ENCODE measurements at places on chromosomes 1 and 21. TPM values are rescaled to one million over a fixed set of nuclear protein-coding genes. Genes with fewer than 3 reads are reported as not detected.

Gene XKR8
- total RNA-seq = 6.8 TPM

Gene AJAP1
- under 0.01 TPM for total RNA-seq

Gene NFASC
- 1.9 TPM for total RNA-seq

Gene OR2L8
- not detected for total RNA-seq

Gene HSPA6
- total RNA-seq = under 0.01 TPM

Gene PLEKHN1
- total RNA-seq = 1.9 TPM

Gene TSACC
- not detected for total RNA-seq

Gene MCOLN2
- 1.7 TPM for total RNA-seq

Gene SEC16B
- 1.6 TPM for total RNA-seq

Gene RHBDL2
- 1.7 TPM for total RNA-seq

Gene ANGPTL7
- not detected for total RNA-seq

Gene TDRD10
- not detected for total RNA-seq

Data from fibroblast of villous mesenchyme (primary cell).